ENCODE measurements at places on chromosomes 5 and 9.

DNA sequence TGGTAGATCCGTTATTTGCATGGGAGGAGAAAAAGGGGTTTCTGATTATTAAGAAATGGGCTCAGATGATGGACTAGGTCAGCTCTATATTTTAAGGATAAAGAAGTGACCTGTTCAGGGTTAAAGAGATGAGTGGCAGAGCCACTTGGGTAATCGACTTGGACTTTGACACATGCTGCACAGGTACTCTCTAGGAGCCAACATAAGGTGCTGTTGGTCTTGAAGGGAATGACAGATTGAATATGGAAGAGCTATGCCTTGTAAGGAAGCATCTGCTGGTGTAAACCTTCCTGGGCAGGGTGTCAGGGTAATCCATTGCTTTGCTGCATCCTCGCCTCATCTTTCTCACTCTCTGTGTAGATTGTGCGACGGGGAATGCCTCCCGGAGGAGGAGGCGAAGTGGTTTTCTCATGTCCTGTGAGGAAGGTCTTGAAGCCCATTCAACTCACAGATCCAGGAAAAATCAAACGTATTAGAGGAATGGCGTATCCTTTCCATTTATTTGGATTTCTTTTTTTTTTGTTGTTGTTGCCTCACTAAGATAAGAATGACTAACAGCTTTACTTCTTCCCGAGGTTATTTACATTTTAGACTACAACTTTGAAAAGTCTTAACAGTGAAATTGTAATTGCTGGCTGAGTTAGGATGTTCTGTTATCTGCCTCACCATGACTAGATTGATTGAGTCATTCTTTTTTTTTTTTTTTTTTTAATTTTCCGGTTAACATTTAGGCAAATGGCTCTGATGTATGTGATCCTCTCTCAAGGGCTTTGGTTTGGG is 41.2 kb downstream of the RCL1 start:
- DNase-seq: no peak

DNA sequence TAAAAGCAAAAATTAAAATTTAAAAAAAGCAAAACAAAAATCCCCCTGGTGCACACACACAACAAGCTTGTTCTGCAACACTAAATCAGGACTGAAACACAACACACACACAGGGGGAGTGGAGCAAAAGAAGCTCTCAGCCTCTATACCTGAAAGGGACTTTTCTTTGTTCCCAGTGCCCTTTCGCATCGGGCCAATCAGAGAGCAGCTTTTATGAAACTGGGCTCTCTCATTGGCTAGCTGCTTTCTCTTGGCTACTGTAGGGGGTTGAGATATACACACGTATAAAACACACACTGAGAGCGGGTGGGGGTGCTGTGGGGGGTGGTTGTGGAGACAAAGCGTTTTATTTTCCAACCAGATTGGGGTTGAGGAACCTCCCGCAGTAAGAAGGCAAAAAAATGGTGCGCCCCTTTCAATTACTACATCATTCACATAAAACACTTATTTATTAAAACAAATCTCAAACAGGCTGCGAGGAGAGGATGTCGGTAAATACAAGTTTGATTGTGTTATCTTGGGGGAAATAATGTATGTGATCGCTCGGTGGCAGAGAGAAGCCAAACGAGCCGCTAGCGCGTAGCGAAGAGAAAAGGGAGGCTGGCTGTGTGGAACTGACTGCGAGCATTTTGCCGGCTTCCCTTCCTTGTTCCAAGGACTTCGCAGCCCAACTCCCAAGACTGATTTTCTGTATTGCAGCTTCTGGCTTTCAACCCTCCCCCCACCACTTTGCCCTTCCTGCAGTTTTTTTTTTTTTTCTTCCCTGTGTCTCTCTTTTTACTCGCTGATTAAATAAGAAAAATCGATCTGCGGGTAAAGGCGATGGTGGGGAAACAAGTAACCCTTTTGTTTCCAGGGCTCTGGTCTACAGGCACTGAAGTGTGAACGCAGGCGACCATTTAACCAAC is 2.5 kb upstream of the ZNF608 start:
- DNase-seq: no peak

DNA sequence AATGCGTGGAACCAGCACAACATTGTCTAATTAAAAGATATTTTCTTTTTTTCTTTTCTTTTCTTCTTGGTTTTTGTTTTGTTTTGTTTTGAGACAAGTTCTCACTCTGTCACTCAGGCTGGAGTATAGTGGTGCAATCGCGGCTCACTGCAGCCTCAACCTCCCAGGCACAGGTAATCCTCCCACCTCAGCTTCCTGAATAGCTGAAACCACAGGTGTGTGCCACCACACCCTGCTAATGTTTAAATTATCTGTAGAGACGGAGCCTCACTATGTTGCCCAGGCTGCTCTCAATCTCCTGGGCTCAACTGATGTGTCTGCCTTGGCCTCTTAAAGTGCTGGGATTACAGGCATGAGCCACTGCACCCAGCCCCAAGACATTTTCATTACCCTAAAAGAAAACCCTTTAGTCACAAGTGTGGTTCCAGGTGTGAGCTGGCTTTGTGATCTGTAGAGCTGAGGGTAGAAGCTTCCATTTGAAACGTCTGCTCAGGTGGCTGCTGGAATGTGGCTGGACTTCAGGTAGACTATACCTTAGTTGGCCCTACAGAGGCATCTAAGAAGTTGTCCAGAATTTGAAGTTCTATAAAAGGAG is 19.1 kb upstream of the NEK6 start:
- no peak for DNase-seq

DNA sequence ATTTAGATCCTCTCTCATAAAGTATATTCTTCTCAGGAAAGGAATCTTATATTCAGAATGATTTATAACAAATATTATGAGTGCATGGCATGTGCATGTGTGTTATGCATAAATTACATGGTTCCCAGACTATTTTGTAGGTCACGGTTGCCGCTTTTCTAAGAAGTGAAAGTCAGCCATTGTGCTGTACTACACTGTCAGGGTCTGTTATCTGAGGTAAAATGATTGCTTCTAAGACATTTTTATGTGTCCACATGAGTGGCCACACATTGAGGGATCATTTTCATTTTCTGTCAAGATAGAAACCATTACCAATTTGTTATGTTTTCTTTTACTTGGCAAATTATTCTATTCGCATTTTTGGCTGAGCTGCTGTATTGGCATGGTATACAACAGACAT is 210.8 kb downstream of the CWC27 start:
- DNase-seq: no peak

DNA sequence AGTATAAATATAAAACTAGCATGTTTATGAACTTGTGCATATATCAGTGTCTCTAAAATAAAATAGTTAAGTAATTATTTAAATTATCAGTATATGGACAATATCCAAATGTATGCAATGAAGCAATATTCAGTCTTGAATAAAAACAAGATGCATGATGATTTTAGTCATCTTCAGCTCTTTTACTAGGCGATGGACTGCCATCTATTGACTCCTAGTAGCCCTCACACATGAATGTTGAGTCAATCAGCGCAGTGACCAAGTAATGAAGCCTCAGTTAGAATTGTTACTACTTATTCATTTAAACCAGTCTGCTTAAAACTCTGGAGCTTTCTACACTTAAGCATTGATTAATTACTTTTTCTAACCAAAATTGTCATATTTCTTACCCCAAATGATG is 92.9 kb upstream of the GRHPR start:
- no peak for DNase-seq

DNA sequence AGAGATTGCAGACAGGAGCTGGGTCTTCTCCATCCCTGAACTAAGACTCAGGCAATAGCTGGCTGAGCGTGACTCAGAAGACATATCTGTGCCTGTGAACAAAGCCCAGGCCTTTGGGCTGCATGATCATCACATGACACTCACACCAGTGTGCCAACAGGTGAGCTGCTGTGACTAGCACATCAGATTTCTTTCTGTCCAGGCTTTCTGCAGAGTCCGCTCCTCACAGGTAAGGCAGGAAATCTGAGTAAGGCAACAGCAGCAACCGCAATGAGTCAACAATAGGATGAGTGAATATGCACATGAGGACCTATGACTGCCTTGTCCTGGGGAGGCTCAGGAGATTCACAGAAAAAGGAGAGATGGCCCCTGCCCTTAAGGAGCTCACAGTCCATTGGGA is 293.6 kb downstream of the ACTL7B start:
- no peak for DNase-seq

- DNase-seq: no peak
Observed at GRCh38 chr5:78287833-78288232, 6.7 kb downstream of the AP3B1 start.

DNA sequence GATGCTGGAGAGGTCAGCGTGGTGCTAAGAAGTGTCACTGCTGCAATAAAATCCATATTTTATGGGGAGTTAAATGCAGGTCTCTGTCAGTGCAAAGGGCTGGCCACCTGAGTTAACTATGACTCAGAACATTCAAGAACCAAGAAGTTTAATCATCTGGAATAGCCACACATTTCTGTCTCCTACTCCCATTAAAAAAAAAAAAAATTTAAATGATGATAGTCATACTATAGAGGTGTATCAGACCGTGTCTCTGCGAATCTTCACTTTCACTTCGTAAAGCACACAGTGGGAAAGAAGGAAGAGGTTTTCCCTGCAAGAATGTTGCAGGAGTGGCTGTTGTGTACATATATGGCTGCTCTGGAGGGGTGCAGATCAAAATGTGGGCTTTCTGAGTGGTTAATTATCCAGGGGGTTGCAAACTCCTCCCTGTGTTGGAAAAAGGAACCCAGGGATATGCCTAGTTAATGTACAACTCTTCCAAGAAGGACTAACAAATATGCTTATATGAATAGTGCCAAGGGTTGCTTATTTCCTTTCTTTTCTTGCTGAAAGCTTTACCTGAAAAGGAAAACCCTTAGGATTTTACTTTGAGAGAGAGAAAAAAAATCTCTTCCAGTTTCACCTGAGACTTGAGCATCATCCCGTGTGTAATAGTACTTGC is 1.5 kb downstream of the CDH6 start:
- no peak for DNase-seq
